ENCODE measurements at places on chromosomes 2 and 18. TPM values are rescaled to one million over a fixed set of nuclear protein-coding genes. Genes with fewer than 3 reads are reported as not detected.

The TRAPPC8 gene
- total RNA-seq: 46.4 TPM

- H3K27me3 ChIP-seq: no peaks in the 10 kb centered on the region
- no peak for DNase-seq
- no peak overlapping the region for H3K4me3 ChIP-seq
- no peaks in the 10 kb centered on the region for H3K36me3 ChIP-seq
- H3K27ac ChIP-seq: peak overlapping the region; percentile 67
- H3K4me1 ChIP-seq: peaks cover 78% of the 10 kb centered on the region
These were observed 24.6 kb downstream of the CDH2 start for GRCh38 chr18:28152354-28152753.

DNA sequence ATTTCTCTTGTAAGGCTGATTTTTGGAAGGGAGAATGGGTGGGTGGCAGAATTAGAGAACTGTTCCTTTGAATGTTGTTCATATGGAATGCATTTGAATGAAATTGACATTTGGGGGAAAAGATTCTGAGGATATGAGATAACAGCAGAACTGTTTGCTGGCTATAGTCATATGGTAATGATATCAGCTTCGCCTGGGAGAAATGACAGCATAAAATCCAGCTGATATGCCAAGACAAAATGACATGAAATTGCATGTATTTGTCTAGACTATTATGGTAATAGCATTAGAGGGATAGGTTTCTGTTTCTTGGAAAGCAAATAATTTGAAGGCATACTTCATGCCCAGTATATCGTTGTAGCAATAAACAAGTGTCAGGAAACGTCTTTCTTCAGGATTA lies 150.8 kb upstream of the SPATS2L start:
- no peak overlapping the region for H3K27ac ChIP-seq
- no peaks in the 10 kb centered on the region for H3K27me3 ChIP-seq
- H3K4me3 ChIP-seq: no peak overlapping the region
- DNase-seq: no peak
- H3K4me1 ChIP-seq: peaks cover 4% of the 10 kb centered on the region

The LANCL1 gene
- 122 TPM for total RNA-seq

The HES6 gene
- 5.3 TPM for total RNA-seq

GRCh38 chr2:99701503-99701902 lies 211.7 kb upstream of the REV1 start:
- H3K27ac ChIP-seq: no peak overlapping the region
- no peak overlapping the region for H3K4me3 ChIP-seq
- no peaks in the 10 kb centered on the region for H3K36me3 ChIP-seq

DNA sequence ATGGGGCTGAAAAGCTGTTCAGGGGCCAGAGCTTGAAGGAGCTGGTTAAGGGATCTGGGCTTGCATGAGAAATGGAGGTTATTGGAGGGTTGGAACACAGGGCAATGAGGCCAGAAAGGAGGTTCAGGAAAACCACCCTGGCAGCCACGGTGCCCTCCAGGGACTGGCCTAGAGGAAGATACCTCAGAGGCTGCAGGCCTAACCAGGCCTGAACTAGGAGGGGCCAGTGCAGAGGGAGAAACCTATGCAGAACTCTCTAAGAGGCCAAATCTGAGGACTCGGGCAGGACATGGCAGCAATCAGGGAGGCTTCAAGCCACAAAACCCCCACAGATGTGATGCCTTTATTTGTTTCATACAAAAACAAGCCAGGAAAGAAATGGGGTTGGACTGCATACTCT lies 66.8 kb downstream of the BIN1 start:
- no peak for DNase-seq
- no peaks in the 10 kb centered on the region for H3K27me3 ChIP-seq
- H3K27ac ChIP-seq: no peak overlapping the region

- no peak for DNase-seq
- no peak overlapping the region for H3K4me3 ChIP-seq
- H3K27me3 ChIP-seq: no peaks in the 10 kb centered on the region
- H3K36me3 ChIP-seq: no peaks in the 10 kb centered on the region
- no peaks in the 10 kb centered on the region for H3K4me1 ChIP-seq
These were observed 248.7 kb upstream of the MYT1L start for GRCh38 chr2:2579814-2580213.

The CPLX4 gene
- 0.12 TPM for total RNA-seq

The HOXD10 gene
- not detected for total RNA-seq

The RBM45 gene
- 12.6 TPM for total RNA-seq

The ST8SIA5 gene
- total RNA-seq: 0.04 TPM

DNA sequence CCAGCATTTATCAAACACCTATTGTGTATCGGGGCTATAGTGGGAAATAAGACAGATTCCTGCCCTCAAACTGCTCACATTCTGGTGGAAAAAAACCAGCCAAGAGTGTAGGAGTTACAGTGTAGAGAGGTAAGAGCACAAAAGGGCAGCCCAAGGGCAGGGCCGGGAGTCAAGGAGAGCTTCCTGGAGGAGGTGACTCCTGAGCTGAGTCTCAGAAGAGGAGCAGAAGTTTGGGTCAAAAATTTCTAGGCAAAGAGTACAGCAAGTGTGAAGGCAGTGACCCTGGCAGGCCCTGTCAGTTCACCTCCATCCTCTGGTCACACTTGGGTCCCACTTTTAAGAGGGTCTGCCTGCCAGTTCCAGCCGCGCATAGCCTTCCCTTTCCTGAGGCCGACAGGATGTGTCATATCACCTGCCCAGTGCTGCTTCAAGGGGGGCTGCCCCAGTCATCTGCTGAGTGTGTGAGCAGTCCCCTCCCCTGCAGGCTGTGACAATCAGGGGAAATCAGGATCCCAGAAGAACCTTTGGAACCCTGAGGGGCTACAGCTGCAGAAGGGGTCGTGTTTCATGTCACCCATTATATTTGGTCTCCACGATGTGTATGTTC lies 118.4 kb downstream of the GLI2 start:
- no peak overlapping the region for H3K27ac ChIP-seq
- no peak for DNase-seq
- H3K4me3 ChIP-seq: no peak overlapping the region
- no peaks in the 10 kb centered on the region for H3K27me3 ChIP-seq

All from neural progenitor cell (in vitro differentiated cells).